ENCODE measurements at places on chromosomes 12 and 14. TPM values are rescaled to one million over a fixed set of nuclear protein-coding genes. Genes with fewer than 3 reads are reported as not detected.

The TRHDE gene
- total RNA-seq, result under 0.01 TPM

The PTHLH gene
- total RNA-seq, result 5.0 TPM

The MMP17 gene
- total RNA-seq, result 3.1 TPM

The DNAH10 gene
- total RNA-seq, result not detected

The PPP1R13B gene
- 21.1 TPM for total RNA-seq

The GMPR2 gene
- 18.5 TPM for total RNA-seq

The OR6C76 gene
- not detected for total RNA-seq

The CTSG gene
- total RNA-seq, result 1.1 TPM

The ARHGEF40 gene
- 5.1 TPM for total RNA-seq

The SERPINA3 gene
- 10.6 TPM for total RNA-seq

The NINJ2 gene
- 3.0 TPM for total RNA-seq

The PLBD2 gene
- total RNA-seq, result 14.3 TPM

All from esophagus squamous epithelium (tissue), 5 donors.